ENCODE measurements at places on chromosomes 7 and 10.

GRCh38 chr7:23055582-23056178, 41.8 kb upstream of the HYCC1 start:
- DNase-seq: peak; percentile 39

- peak; percentile 61 for DNase-seq
Measured at GRCh38 chr7:91242097-91242844, 22.0 kb upstream of the FZD1 start.

- DNase-seq: no peak
Measured at GRCh38 chr7:101935521-101936141, 118.2 kb downstream of the CUX1 start.

GRCh38 chr7:158021836-158022235, 565.8 kb downstream of the PTPRN2 start:
- no peak for DNase-seq

GRCh38 chr10:47223236-47223635, 76.8 kb upstream of the GDF10 start:
- no peak for DNase-seq

DNA sequence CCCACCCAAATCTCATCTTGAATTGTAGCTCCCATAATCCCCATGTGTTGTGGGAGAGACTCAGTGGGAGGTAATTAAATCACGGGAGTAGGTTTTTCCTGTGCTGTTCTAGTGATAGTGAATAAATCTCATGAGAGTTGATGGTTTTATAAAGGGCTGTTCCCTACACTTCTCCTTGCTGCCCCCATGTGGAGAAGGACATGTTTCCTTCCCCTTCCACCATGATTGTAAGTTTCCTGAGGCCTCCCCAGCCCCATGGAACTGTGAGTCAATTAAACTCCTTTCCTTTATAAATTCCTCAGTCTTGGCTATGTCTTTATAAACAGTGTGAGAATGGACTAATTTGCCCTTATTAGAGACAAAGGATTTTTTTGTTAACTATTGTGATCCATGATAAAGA, 48.5 kb upstream of the MKX start:
- no peak for DNase-seq

- DNase-seq: peak; percentile 48
Measured at GRCh38 chr7:148699782-148700629, 1.3 kb downstream of the CUL1 start.
